ENCODE measurements at places on chromosomes 3 and 15.

GRCh38 chr15:45326741-45327140 lies 51.6 kb downstream of the GATM start:
- DNase-seq = no peak

DNA sequence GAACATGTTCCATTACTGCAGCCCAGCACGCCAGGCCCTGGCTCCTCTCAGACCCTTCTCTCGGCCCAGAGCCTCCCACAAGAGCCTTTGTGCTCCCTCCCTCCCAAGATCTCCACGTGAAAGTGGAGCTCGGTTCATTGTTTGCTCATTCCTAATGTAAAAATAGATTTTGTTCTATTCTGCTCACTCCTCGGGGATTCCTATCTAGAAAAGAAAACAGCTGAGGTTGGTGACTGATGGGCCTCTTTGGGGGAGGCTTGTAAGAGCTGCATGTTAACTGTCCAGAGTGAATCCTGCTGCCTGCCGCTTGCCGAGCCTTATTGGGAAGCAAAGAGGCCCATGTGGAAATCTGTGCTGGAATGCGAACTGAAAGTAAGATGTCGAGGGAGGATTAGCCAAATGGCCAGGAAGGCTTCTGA lies 267.1 kb downstream of the LRTM1 start:
- peak; percentile 36 for DNase-seq

DNA sequence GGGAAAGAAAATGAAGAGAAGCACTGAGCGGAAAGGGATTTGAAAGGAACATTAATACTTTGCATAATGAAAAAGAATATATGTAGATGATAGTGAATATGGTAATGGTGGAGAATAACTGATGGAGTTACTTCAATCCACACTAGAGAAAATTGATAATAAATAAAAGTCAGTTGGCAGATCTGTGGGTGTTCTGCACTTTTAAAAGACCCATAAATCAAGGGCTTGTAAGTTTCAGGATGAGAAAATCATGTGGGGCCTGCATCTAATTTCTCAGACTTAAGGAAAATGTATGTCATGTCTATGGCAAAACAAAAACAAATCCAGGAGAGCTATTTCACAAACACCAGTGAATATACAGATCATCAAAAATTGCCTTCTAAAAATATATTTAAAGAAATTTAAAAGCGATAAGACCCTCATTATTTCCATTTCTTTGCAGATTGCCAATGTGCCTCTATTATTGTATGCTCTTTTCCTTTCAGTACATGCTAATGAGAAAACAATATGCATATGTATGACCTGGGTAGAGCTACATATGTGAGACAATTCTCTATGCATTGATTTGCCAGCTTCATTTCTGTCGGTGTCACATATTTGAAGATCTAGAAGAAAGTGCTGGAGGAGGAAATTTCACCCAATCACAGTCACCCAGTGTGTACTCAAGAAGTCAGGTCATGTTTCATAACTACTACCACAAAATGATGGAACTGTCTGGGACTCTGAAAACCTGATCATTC lies 269.9 kb upstream of the PDZRN3 start:
- DNase-seq = no peak

DNA sequence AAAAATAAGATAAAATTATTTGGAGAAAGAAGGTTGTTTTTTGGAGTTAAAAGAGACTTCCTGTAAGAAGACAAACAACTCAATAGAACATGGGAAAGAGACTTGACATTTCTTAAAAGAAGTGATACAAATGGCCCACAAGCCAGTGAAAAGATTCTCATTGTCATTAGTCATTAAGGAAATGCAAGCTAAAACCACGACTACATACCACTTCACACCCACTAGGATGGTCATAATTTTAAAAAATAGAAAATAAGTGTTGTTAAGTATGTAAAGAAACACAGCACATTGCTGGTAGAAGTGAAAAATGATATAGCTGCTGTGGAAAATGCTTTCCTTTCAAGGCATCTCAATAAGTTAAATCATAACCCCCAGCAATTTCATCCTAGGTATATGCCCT lies 44.4 kb upstream of the GK5 start:
- DNase-seq = no peak

- no peak for DNase-seq
These were observed 356.4 kb downstream of the LPP start for GRCh38 chr3:188510366-188510765.

DNA sequence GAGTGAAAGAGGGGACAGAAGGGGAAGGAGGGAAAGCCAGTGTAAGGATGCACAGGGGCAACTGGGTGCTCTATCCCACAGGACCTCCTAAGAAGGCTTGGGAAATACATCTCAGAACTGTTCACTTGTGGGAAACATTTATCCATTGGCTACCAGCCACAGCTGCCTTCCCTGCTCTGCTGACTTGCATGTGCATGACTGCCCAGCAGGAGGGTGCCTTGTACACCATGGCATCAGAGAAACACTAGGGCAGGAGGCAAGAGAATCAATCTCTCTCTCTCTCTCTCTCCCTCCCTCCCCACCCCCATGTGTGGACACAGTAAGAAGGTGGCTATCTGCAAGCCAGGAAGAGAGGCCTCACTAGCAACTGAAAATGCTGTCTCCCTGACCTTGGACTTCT lies 62.9 kb upstream of the ZBTB38 start:
- DNase-seq = no peak

DNA sequence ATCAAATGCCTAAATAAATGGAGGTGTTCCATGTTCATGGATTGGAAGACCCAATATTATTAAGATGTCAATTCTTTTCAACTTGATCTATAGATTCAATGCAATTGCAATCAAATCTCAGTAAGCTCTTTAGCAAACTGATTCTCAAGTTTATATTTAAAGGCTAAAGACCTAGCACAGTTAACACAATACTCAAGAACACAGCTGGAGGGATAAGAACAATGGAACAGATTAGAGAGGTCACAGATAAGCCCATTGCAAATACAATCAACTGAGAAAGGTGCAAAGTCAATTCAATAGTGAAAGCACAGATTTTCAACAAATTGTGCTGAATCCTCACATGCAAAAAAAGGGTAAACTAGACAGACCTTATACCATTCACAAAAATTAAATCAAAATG lies 198.9 kb downstream of the P3H2 start:
- no peak for DNase-seq

- no peak for DNase-seq
These were observed 5.3 kb downstream of the TNFSF10 start for GRCh38 chr3:172517859-172518466.

DNA sequence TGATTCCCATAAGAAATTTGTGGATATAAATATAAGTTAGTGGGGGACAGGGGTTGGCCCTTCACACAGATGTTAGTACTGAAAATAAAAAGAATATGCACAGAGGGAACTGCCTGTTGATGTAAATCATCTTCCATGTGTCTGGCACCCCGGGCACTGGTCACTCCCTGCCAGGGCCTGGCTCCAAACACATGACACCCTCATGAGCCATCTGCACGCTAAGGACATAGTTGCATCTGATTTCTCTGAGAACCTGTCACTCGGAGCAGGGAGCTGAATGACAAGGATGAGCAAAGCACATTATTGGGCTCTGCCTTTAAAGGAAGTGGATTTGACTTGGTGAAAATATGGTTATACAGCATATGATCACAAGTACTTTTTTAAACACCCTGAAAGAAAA lies 66.2 kb upstream of the TSC22D2 start:
- peak; percentile 36 for DNase-seq

Measured in left cardiac atrium (tissue), 4 donors.